ENCODE measurements at places on chromosomes 1 and 21.

DNA sequence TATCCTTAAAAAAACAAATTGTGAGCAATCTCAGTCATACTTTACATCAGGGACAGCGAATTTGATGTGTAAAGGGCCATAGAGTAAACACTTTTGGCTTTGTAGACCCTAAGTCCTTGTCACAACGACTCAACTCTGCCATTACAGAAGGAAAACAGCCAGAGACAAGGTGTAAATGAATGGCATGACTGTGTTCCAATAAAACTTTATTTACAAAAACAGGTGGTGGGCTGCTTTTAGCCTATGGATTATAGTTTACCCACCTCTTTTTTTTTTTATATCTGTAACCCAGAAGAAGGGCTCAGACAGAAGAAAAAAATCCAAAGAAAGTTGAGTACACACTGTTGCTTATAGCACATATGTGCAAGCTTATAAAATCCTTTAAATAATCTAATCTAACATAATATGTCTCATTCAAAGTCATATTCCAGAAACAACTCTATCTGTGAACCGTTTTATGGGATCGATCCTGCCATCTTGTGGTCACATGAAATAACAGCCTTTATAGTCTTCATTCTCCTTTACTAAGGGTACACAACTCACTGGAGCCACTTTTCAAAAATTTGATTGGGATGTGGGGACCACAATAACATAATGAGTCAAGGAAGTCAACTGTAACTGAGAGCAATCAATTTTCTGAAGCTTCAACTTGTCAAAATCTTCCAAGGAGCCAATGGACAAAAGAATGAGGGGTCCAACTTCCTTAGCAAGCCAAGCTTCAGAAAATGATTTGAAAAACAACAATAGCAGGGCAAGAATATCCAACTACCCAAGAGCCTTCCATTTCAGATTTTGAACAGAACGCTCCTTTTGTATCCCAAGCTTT lies 142.2 kb upstream of the KRTAP19-8 start:
- DNase-seq, result no peak

- DNase-seq, result no peak
These were observed 13.0 kb downstream of the WNT9A start for GRCh38 chr1:227934476-227935313.

GRCh38 chr21:35084869-35085268 lies 35.8 kb upstream of the RUNX1 start:
- DNase-seq, result no peak

DNA sequence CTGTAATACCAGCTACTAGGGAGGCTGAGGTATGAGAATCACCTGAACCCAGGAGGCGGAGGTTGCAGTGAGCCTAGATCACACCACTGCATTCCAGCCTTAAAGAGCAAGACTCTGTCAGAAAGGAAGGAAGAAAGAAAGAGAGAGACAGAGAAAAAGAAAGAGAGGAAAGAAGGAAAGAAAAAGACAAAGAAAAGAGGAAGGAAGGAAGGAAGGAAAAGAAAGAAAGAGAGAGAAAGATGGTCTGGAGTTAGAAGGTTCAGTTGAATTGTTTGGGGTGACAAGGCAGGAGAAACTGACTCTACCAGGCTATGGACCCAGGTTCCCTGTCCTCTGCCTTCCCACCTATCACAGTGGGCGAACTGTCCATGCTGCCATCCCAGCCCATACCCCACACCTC lies 27.4 kb upstream of the PIK3CD start:
- DNase-seq, result no peak

GRCh38 chr1:210620867-210621488 lies 292.3 kb downstream of the HHAT start:
- DNase-seq, result no peak

GRCh38 chr1:245956225-245956624 lies 550.9 kb downstream of the SMYD3 start:
- DNase-seq, result no peak

- DNase-seq, result no peak
These were observed 1.6 kb upstream of the SHC1 start for GRCh38 chr1:154972213-154972516.
